PC-9 (cell line): ENCODE measurements at places on chromosomes 12 and 14. TPM values are rescaled to one million over a fixed set of nuclear protein-coding genes. Genes with fewer than 3 reads are reported as not detected.

TAPBPL gene
- 26.0 and 27.8 TPM in 2 replicates for total RNA-seq

POTEG gene
- not detected in 2 replicates for total RNA-seq

PAH gene
- not detected in 2 replicates for total RNA-seq

TAS2R13 gene
- total RNA-seq = 1.9 and 2.6 TPM in 2 replicates

ENDOU gene
- total RNA-seq = 0.25 and 0.39 TPM in 2 replicates

LHX5 gene
- 0.65 and 1.1 TPM in 2 replicates for total RNA-seq

OAS3 gene
- 16.2 and 17.4 TPM in 2 replicates for total RNA-seq
